ENCODE measurements at places on chromosomes 4 and X. TPM values are rescaled to one million over a fixed set of nuclear protein-coding genes. Genes with fewer than 3 reads are reported as not detected.
A peak's percentile ranks its signal among the peaks of the same experiment; 100 is the strongest.

DNA sequence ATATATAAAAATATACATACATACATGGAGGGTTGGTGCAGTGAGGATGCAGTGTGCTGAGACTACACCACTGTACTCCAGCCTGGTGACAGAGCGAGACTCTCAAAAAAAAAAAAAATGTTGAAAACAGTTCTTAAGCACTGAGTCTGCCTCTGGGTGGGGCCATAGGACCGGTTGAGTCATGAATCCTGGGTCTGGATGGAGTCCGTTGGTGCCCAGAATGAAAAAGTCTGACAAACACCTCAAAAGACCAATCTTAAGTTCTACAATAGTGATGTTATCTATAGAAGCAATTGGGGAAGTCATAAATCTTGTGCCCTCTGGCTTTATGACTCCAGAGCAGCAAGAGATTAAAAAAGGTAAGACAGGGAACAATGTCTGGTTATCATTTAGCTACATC is 70.4 kb downstream of the FGFBP1 start:
- DNase-seq, result no peak

The PNMA6F gene
- total RNA-seq, result not detected

DNA sequence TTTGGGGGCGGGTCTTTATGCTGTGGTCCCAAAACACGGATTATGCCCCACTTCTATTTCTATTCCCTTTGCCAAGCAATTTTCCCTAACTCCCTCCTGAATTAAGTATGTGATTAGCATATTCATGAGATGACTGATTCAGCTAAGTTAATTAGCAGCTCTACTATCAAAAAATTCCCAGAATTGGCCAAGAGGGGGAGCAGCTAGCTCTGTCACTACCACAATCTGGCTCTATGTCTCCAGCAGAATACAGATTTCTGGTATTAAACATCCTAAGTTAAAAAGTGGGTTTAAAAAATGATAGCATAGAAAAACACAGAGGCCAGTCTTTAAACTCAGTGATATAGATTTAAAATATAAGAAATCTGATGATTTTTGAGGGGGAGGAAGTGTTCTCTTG is 80.3 kb downstream of the GPC4 start:
- peak; percentile 15 for DNase-seq

DNA sequence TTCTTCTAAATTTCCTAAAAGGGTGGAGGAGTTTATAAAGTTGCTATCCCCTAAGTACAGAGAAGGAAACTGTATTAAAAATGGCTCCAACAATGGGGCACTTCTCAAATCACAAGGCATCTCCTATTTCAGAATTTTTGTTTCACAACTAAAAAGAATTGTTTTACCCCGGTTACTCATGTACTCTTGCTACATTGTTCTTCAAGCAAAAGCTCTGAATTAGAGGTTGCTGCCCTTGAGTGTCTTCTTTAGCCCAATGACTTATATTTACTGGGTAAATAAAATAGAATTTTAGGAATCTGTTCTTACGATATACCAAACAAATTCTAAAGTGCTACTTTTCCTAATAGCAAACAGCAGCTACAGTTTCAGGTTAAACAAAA is 67.5 kb downstream of the PPEF2 start:
- no peak for DNase-seq

DNA sequence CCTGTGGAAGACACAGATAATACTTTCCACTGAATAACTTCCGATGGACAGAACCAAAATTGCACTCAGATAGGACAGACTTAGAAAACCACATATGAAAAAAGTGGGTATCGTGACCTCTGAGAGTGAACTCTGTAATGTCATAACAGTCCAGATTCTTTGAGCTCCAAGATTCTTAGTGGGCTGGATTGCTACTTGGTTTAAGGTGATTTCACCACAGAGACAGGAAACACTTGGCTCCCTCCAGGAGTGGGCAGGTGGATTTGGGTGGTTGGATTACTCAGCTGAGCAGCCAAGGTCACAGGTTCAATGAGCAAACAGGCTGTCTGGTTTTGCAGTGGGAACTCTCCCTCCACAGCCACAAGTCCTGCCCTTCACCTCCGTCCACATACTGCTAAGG is 126.0 kb downstream of the AFAP1 start:
- DNase-seq, result no peak

GRCh38 chr4:152618971-152619370 is 60.8 kb downstream of the TMEM154 start:
- no peak for DNase-seq

DNA sequence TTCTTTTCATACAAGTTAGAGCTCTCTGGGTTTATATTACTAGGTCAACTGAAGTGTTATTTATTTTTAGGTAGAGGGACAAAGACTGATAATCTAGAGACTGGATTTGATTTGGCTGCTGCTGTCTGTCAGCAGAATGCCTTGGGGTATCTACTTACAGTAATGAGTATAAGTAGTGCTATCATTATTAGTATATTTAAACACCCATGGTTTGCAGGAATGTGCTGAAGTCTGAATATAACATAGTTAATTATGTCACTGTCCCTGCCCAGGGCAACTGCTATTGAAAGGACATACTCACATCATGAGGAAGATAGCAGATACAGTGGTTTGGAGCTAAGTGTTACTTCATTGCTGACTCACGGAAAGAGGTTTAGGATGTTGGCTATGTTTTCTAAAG is 76.2 kb downstream of the PRRG1 start:
- no peak for DNase-seq

The PIM2 gene
- 7.0 TPM for total RNA-seq

- DNase-seq, result no peak
Observed at GRCh38 chr4:7598939-7599790, 164.4 kb upstream of the PSAPL1 start.

The DCAF8L2 gene
- total RNA-seq, result 0.62 TPM

GRCh38 chr4:40140196-40140595 is 56.6 kb upstream of the RHOH start:
- no peak for DNase-seq

GRCh38 chrX:39802354-39802753 is 295.4 kb downstream of the BCOR start:
- no peak for DNase-seq

- no peak for DNase-seq
Observed at GRCh38 chr4:39893693-39894072, 84.0 kb downstream of the PDS5A start.

The CENPE gene
- total RNA-seq, result 7.3 TPM

DNA sequence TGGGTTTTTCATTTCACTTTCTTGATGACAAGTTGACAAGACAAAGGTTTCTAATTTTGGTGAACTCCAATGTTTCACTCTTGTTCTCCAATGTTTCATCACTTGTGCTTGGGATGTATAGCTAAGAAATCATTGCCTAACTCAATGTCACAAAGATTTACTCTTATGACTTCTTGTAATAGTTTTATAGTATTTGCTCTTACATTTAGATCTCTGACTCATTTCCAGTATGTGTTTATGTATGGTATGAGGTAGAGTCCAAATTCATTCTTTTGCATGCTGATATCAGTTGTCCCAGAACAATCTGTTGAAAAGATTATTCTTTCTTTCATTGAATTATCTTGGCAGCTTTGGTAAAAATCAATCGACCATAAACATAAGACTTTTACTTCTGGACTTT is 12.2 kb upstream of the NWD2 start:
- DNase-seq, result no peak

- no peak for DNase-seq
Observed at GRCh38 chr4:26827798-26828197, 32.8 kb upstream of the STIM2 start.

- peak; percentile 83 for DNase-seq
Observed at GRCh38 chr4:109302361-109303139, at the start of gene COL25A1. Gene COL25A1, minus strand, starts transcription at chr4:109302658.

The PCYT1B gene
- total RNA-seq, result 26.1 TPM

DNA sequence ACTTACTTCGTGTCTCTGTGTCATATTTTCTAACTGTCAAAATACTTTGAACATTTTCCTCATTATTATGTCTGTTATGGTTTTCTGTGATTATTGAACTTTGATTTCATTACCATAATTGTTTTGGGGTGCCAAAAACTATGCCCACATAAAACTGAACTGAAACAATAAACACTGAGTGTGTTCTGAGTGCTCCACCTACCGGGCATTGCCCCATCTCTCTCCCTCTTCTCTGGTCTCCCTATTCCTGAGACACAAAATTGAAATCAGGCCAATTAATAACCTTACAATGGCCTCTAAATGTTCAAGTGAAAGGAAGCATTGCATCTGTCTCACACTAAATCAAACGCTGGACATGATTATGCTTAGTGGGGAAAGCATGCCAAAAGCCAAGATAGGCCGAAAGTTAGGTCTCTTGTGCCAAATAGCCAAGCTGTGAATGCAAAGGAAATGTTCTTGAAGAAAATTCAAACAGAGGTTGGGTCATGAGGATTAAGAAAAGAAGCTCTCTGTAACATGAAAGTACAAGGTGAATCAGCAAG is 972.3 kb downstream of the PCDH7 start:
- no peak for DNase-seq

GRCh38 chr4:127210893-127211649 is 421.7 kb upstream of the INTU start:
- DNase-seq, result no peak

The SH2D1A gene
- total RNA-seq, result not detected

DNA sequence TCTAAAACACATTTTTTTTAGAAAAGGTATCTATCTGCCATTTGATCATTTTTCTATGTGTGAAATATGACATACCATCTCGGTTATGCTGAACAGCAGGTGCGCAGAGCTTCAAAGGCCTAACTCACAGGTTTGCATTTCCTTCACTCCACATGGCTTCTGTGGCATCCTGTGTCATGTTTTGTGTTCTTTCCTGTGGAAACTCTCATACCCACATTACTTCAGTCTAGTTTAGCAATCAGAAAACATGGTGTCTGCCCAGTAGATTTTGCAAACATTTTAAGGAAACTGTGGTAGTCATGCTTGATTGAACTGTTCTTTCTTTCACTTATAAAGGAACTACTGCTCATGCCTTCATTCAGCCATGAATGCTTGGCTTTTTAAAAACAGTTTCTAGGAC is 11.3 kb upstream of the ARAP2 start:
- DNase-seq, result no peak

The RADX gene
- 3.1 TPM for total RNA-seq

GRCh38 chrX:42577936-42578470 is 200.0 kb downstream of the PPP1R2C start:
- no peak for DNase-seq

The ASB12 gene
- 0.33 TPM for total RNA-seq

- no peak for DNase-seq
Observed at GRCh38 chr4:108024085-108024877, 34.6 kb downstream of the HADH start.

The PRSS12 gene
- total RNA-seq, result 0.77 TPM

DNA sequence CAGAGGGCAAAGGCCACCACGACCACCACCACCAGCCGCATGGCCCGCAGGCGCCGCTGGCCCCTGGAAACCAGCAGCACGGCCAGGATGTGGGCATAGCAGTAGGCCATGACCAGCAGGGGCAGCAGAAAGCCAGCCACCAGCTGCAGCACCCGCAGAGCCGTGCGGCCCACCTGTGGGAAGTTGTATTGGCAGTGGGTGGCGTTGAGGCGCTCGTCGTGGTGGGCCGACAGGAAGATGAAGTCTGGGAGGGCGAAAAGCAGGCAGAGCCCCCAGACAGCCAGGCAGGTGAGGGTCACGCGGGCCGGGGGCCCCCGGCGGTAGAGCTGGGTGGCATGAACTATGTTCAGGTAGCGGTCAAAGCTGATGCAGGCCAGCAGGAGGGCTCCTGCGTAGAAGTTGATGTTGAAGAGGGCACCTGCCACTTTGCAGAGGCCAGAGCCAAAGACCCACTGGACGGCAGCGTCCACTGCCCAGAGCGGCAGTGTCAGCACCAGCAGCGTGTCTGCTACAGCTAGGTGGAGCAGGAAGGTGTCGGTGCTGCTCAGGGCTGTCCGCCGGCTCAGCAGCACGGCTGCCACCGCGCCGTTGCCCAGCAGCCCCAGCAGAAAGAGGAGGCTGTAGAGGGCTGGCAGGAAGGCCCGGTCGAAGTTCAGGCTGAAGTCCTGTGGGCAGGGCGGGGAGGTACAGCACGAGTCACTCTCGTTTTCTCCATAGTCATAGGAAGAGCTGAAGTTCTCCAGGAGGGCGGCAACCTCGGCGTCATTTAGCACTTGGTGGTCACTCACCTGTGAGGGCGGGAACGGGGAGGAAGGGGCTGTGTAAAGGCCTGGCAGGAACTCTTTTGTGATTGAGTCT is 1.4 kb downstream of the CXCR3 start:
- DNase-seq, result no peak

The GPC4 gene
- 15.6 TPM for total RNA-seq

The AFAP1 gene
- 27.8 TPM for total RNA-seq

- no peak for DNase-seq
Observed at GRCh38 chrX:132501606-132502005, 12.8 kb upstream of the MBNL3 start.

DNA sequence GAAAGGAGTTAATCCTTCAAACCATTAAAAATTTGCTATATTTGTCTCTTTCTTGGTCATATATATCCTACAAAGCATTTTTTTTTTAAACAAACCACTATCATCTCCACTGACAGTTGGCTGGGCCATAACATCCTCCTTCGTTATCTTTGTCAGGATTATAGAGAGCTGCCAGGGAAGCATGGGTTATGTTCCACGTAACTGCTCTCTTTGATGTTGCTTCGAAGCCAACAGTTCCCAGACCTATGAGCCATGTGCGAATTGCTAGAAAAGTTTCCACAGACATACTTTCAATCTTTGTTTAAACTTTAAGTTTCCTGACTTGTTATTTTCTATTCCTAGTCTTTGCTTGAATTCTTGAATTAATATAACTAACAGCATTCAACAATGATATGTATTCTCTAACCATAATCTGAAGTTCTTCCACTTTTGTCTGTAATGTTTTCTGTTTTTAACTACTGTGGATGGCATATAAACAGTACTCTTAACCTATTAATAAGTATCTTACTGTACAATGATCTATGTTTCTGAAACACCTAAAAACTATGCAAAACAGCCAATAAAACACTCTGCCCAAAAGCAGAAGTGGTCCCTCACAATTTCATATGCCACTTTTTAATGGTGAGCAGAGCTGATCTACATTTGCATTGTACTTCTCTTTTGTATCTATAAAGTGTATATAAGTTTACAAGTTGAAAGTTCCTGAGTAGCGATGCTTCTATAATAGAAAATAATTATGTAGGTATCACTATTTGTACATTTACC is 37.9 kb downstream of the EREG start:
- no peak for DNase-seq

All from endothelial cell (in vitro differentiated cells).